Ascending aorta (tissue), 2 donors: ENCODE measurements at places on chromosomes 2 and 18.

GRCh38 chr18:37160038-37160820 is 331.3 kb downstream of the KIAA1328 start:
- DNase-seq, result no peak

- no peak for DNase-seq
These were observed 201.9 kb upstream of the TRIB2 start for GRCh38 chr2:12514631-12515437.

GRCh38 chr2:231663458-231664212 is 44.7 kb upstream of the PTMA start:
- DNase-seq, result no peak

DNA sequence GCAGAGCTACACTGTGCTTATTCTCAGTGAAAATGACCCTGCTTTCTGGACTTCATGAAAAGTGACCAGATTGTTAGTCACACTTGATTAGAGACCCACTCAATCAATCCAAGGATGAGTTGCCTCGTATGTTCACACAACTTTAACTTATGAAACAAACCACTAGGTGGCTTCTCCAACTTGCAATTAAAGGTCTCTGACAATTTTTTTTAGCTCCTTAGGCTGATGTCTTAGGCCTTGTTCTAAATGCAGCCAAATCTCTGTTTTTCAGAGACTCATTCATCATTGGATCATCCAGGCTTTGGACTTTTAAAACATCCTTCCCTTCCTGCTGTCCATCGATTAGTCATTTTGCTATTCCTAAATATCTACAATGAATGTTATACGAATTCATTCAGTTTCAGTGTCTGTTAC is 63.4 kb downstream of the MREG start:
- DNase-seq, result no peak

- no peak for DNase-seq
These were observed 100.7 kb downstream of the ANKRD44 start for GRCh38 chr2:197209742-197210408.

- no peak for DNase-seq
These were observed 275.9 kb downstream of the TMX3 start for GRCh38 chr18:68438983-68439382.

GRCh38 chr2:5946225-5947115 is 254.3 kb downstream of the SOX11 start:
- no peak for DNase-seq

DNA sequence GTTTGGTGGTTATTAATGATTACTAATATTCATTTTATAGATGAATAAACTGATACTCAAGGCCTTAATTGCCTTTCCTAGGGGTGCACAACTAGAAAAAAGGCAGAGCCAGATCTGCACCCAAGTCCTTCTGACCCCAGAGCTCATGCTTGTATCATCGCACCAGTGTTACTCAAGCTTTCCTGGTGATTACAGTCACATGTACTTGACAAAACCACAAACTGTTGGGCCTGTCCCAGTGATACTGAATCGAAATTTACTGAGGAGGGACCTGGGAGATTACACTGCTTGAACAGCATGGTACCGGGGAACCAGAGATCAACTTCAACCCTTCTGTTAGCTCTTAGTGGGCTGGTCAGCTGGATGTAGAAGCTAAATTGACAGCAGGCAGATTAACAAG is 33.7 kb downstream of the FASTKD2 start:
- DNase-seq, result no peak

DNA sequence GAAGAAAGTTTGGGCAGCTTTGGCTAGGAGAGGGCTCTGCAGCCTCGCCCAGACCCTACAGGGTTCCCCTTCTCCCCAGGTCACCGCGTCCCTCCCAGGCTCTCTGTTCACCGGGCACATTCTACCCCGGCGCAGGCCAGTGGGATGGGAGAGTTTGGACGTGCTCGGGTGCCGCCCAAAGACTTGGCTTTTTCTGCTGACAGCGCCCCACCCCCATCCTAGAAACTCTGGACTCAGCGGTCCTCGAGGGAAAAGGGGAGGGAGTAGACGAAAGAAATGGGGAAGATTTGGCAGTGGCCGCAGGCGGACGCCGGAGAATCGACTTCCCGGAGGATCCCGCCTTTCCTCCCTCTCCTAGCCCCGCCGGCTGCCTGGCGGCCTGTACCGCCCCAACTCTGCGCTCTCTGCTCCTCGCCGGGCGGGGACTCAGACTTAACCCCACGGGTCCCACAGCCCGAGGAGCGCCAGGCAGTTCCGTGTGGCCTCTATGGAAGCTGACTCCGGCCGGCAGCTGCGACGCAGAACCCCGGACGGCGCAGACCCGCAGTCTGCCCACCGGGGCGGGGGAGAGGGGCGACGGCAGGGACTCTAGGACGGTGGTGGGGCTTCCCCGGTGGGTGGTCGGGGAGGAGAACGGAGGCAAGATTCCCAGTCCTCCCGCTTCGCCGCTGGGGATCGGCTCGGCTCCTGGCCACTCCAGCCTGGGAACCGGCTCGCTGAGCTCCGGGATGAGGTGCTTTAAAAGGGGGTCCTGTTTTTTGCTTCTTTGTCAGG is 863 bp upstream of the SIX2 start:
- DNase-seq, result no peak

GRCh38 chr2:133004623-133005022 is 334.6 kb upstream of the LYPD1 start:
- DNase-seq, result no peak

DNA sequence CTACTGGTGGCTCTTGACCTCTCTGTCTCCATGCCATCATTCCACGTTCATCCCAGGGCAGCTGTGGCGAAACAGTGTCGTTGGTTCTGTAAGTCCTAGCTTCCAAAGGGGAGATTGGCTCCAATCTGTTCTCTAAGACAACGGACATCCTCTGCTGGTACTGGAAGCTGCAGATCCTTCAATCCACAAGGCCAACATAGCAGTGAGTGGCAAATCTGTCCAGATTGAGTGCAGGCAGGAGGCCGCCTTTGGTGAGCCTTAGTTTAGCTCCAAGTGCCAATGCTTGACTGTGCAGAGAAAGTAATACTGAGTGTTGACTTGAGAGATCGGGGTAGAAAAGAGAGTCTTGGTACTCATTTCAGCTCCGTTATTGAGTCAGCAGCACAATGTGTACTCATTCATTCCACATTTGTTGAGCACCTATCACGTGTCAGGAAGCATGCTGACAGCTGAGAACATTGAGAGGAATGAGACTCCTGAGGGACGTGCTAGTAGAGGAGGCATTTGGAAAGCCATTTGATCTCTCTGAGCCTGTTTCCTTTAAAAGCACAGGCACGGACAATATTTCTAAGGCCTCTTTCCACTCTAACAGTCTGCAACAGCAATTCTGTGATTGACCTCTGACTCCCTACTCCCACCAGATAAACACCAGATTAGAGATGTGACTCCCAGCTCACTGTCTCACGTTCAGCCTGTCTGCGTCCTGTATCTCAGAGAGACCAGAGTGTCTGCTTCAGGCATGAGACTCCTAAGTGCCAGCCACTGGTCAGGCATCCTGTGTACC is 306.0 kb downstream of the CLIP4 start:
- no peak for DNase-seq

- DNase-seq, result no peak
These were observed 67.2 kb upstream of the DSC1 start for GRCh38 chr18:31229829-31230228.

- no peak for DNase-seq
These were observed 1.9 kb downstream of the MAP4K3 start for GRCh38 chr2:39435234-39435633.

DNA sequence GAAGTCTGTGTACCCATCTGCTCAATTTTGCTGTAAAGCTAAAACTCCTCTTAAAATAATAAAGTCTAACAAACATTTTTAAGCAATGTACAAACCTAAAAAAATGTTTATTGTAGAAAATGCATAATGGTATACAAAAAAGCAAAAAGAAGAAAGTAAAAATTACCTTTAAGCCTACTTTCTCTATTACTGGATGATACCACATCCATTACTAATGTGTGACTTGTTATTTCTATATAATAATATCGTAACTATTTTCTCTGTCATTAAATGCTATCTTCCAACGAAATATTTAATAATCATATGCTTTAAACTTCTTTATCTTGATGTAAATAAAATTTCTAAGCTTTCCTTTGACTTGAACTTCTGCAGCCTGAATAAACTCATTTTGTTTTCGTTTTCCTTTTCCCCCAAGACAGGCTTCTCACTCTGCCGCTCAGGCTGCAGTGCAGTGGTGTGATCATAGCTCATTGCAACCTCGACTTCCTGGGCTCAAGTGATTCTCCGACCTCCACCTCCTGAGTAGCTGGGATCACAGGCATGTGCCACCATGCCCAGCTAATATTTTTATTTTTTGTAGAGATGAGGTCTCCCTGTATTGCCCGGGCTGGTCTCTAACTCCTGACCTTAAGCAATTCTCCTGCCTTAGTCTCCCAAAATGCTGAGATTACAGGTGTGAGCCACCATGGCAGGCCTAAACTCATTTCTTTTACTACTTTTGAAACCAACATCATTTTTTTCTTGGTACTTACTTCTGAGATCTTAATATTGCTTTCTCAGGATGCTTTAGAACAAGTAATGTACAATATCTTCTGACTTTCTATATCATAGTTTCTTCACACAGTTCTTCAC is 18.1 kb upstream of the DNAH7 start:
- no peak for DNase-seq

- DNase-seq, result no peak
These were observed 124.9 kb upstream of the PXDN start for GRCh38 chr2:1869248-1869647.

- no peak for DNase-seq
These were observed 157.1 kb downstream of the PRPF40A start for GRCh38 chr2:152560166-152560565.

GRCh38 chr2:39696838-39697237 is 31.1 kb downstream of the TMEM178A start:
- DNase-seq, result no peak

GRCh38 chr2:169015943-169016342 is 15.2 kb downstream of the ABCB11 start:
- DNase-seq, result no peak

DNA sequence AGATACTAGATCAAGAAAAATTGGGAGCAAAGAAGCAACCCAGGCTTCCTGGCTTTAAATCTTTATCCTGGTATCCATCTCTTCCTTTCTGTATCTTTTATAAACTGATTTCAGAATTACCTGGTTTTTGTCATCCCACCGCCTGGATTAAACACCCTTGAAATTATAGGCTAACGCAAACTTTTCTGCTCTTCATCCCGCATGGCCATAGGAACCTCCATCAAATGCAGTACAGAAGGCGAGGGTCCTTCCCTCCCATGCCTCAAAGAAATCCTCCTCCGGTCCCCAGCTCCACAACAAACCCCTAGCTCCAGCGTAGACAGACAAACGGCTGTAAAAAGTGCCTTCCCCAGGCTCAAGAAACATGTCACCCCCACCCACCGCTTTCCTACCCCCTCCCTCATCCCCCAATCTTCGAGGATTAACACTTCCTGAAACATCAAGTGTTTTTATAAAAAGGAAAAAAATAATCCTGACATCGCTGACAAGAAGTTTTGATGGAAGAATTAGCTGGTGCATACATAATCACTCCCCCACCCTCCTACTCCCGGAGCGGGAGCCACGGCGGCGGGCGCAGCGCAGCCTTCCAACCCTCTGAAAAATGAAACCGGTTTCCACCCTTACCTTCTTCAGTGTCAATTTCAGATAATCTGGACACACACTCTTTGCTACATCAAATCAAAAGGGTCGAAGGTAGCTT is 7.6 kb downstream of the DLX1 start:
- no peak for DNase-seq

DNA sequence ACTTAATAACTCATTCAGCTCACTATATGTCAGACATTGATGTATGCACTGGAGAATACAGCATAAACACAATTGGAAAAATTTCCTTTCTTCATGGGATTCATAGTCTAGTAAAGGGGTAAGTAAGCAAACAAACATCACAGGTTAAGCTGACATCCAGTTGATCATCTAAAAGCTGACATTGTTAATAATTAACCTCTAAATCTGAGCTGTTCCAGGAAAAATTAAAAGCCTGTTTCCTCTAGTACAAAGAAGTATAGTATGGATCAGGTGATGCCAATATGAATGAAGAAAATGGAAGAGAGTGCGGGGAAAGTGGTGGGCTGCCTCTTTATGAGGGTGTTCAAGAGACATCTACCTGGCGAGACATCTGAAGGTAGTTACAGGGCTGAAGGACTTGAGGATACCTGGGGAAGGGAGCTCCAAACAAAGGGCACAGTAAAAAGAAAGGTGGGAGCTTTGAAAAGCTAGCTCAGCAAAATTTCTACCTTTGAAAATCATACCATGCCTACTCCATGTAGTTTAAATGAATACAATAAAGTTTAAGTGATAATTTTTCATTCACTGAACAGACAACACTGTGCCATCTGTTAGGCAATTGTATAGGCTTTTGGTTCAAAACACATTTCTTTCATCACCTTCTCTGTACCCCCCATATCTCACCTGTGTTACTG is 619.3 kb downstream of the TRIB2 start:
- no peak for DNase-seq

- no peak for DNase-seq
These were observed 411.4 kb upstream of the SPHKAP start for GRCh38 chr2:228592925-228593324.

- DNase-seq, result no peak
These were observed 79.1 kb downstream of the CTIF start for GRCh38 chr18:48617844-48618497.

DNA sequence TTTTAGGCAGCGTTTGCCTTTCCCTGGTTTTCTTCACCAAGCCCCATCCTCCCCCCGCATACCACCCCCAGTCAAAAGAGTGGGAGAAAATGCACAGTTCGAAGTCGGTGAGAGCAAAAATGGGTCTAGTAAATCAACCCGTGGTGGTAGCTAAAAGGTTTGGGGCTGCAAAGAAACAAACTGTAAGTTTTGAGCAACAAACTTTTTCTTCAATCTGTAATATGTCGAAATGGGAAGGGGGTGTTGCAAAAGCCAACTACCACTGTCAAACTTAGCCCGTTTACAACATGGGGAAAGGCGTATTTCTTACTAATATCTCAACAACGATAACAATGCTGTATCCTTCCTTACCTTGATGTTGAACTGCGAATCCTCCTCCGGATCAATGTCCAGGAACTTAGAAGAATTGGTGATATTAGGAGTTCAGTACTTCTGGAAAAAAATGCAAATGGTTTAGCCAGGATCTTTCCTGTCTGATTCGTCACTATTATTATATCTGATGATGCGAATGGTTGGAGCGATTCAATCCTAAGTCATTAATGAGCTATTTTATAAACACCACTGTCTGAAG is 2.4 kb upstream of the SATB2 start:
- no peak for DNase-seq
